ENCODE measurements at places on chromosomes 12 and 14. TPM values are rescaled to one million over a fixed set of nuclear protein-coding genes. Genes with fewer than 3 reads are reported as not detected.

USP44 gene
- 1.3 TPM for total RNA-seq

ALX1 gene
- total RNA-seq: 0.26 TPM

BATF gene
- total RNA-seq: 19.4 TPM

RERG gene
- total RNA-seq: 22.2 TPM

LHX5 gene
- not detected for total RNA-seq

CLEC1A gene
- 5.4 TPM for total RNA-seq

PKP2 gene
- total RNA-seq: 25.3 TPM

RNF212B gene
- total RNA-seq: not detected

TMPRSS12 gene
- total RNA-seq: not detected

SERPINA10 gene
- not detected for total RNA-seq

MYO1A gene
- 0.23 TPM for total RNA-seq

LRP1 gene
- 180 TPM for total RNA-seq

NUMB gene
- total RNA-seq: 83.7 TPM

APOF gene
- not detected for total RNA-seq

- no peak for DNase-seq
Observed at GRCh38 chr12:47458279-47458678, 247.6 kb downstream of the RPAP3 start.

- DNase-seq: no peak
Observed at GRCh38 chr14:68393259-68393658, 399.6 kb downstream of the ZFP36L1 start.

DNA sequence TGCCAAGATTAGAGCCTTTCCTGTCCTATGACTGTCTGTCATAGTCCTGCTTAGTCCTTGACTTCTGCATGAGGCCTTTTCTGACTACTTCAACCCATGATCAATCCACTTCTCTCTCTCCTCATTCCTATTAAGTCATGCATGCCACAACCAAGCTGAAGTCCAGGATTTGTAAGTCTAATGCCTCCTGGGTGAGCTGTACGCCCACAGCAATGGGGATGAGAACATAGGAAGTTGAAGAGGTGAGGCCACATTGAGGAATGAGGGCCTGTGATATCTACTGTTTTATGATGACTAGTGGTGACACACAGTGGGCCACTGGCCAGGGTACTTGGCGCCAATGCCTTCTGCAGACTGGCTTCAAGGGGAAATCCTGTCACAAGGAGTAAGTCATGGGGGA, 994.1 kb upstream of the TMEM132C start:
- DNase-seq: no peak

DNA sequence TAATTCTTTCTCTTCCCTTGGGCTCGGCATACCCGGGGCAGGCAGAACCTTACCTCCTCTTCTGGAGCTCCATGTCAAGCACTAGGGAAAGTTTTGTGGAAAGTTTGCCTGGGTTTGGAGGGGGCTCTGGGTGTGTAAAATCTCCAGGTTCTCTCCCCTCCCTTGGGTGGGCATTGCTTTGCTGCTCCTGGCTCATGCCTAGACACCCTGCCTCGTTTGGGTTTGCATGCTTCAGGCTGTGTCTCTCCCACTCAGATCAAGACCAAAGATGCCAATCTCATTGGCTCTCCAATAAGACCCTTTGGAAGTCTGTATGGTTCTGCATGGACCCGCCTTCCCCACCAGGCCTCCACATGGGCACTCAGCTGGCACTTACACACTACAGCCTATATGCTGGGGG, 6.2 kb upstream of the KRT2 start:
- no peak for DNase-seq

GRCh38 chr12:57519796-57520052, 590 bp downstream of the DDIT3 start:
- DNase-seq: no peak

DNA sequence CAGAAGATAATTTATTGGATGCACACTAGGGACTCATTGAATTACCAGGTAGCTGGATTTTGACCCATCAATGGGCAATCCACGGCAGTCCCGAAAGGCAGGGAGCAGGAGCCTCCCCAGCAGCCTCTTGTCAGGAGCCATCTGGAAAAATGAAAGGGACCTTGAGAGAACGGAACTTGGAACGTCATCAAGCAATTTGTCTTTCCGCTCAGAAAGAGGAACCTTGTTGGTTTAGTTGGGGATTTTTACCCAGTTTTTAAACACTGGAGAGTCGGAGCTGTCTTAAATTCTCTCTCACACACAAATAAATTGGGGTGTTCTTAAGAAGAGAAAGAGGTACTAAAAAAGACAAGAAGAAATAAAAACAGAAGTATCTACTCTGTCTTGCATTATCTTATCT, 1351.7 kb upstream of the TMEM132C start:
- DNase-seq: no peak

DNA sequence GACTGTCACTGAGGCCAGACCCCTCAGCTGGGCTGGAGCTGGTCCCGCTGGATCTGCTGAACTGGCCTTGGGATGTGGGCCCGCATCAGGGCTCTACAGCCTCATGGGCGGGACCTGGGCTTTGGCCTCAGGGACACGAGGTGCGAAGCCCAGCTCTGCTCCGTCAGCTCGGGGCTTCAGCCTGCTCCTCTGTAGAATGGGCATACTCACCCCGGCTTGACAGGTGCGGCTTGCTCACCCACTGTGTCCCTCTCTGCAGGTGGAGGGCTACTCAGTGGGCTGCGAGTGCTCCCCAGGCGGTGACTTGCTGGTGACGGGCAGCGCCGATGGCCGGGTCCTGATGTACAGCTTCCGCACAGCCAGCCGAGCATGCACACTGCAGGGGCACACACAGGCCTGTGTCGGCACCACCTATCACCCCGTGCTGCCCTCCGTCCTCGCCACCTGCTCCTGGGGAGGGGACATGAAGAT, 57.6 kb downstream of the BEGAIN start:
- DNase-seq: peak; percentile 38

DNA sequence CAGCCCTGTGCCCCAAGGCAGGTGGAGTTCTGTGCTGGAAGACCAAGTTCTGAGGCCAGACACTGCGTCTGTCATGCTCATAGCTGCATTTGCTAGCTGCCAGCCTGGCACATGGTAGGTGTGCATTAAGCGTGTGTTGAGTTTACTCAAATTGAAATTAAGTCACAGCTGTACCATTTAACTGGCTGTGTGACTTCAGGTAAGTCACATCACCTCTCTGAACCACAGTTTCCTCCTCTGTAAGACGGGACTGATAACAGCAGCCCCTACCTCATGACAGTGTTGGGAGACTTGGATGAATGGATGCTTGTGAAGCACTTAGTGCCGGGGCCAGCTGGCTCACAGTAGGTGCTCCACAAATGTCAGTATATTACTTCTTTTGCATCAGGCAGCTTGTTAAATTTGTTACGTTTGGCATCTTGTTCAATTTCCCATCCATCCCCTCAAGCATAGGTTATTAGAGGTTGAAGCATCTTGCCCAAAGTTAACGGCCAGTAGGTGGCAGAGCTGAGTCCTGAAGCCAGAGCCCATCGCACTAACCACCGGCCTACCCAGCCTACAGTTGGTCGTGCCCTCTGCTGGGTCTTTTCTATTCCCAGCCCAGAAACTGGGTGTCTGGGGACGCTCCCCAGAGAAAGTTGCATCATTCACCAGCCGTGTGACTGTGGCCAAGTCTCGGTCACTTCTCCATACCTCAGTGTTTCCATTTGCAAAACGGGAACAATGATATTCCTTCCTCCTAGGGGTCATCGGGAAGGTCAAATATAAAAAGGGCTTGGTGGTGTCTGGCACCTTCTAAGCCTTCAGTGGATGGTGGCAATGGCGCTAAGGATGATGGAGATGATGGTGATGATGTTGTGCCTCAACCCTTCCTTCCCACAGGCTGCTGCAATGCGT, 4.5 kb downstream of the DAO start:
- DNase-seq: no peak

- no peak for DNase-seq
Observed at GRCh38 chr14:53968726-53969125, 12.1 kb upstream of the BMP4 start.

DNA sequence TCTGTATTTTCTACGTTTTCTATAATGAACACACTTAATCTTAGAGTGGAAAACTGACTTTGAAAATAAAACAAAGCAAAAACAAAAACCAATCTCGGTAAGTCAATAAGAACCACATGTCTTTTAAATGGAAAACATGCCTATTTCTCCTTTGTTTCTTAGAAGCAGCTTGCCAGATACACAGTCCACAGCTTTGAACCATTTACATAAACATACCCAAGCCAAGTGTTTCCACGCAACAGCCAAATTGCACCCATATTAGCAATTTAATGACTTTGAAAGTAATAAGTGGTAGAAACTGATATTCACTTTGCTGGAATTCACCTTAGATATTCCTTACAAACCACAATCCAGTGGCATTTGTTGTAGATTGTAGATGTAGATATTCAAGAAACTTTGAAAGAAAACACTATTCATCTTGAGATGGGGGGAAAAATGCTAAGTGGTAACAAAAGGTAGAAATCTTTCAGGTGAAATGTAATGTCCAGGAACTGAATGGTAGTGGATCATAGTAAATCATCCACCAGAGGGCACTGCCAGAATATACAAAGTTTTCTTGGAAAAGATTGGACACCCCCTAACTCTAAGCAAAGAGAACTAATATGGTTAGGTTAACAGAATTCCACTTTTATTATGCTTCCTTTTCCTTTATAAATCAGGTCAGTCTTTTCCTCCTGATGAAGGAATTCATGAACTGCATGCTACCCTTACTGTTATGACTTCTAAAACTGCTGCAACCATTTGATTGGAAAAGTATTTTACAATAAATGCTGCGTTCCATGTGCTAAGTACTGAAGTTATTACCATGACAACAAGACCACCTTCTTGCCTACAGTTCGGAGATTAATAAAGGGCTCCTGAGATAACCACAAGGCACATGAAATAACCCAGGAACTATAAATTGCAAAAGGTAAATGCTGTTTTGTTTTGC, 69.8 kb downstream of the RERG start:
- DNase-seq: no peak

DNA sequence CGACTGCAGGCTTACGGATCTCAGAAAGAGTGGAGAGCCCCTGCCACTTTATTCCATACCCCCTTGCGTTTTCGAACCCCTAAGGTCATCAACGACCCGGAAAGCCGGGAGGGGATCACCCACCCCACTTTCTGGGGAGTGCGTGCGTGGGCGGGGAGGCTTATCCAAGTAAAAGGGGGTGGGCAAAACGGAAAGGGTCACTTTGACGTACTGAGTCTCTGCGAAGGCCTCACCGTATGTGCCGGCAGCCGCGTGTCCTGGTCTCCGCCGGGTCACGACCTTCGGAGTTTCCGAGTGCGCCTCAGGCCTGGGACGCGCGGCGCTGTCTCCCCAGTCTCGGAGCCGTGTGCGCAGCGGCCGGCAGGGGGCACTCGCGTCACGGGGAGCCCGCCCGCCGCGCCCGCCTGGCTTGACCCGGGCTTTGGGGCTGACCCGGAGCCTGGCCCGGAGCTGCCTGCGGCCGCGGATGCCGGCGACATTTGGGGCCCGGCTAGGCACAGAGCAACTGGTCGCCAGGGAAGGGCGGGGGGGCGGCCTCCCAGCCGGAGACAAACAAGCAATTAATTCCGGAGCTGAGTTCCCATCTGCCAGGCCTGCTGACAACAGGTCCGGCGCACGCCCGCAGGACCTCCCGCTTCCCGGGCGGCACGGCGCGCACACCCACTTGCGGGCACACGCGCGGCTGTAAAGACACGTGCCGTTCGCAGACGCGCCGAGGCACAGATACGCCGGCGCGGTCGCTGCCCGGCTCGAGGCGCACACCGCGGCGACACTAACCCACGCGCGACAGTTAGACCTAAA, 890 bp upstream of the KIF26A start:
- no peak for DNase-seq

- no peak for DNase-seq
Observed at GRCh38 chr12:116859079-116859478, 22.2 kb downstream of the HRK start.

DNA sequence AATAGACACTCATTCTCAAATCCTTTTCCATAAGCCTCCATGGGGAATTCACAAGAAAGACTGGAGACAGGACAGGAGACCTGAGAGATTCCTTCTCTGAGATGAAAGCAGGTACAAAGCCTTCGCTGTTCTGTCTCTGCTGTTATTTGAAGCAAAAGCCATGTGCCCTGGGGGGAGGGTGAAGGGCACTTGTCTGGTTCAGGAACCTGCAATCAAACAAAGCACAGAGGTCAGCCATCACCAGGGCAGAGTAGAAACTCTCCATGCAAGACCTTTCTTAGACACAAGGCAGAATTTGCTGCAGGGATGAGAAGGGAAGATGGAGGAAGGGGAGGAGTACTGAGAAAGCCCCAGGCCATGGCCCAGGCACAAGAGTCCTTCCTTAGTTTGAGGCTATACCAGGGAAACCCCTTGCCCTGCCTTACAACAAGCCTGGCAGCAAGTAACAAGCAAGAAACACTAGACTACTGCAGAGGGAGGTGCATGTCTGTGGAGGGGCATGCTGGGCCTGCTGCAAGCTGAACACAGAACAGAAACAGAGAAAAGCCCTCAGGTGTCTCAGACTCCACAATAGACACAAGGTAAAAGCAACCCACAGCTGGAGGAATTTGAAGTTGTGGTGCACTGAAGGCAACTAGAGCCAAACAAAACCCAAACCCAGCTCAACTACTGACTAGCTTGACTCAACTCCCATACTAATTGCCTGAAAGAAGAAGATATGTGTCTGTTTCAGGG, 7.8 kb upstream of the ART4 start:
- DNase-seq: no peak

GRCh38 chr12:38556647-38557046, 240.1 kb downstream of the ALG10B start:
- no peak for DNase-seq

DNA sequence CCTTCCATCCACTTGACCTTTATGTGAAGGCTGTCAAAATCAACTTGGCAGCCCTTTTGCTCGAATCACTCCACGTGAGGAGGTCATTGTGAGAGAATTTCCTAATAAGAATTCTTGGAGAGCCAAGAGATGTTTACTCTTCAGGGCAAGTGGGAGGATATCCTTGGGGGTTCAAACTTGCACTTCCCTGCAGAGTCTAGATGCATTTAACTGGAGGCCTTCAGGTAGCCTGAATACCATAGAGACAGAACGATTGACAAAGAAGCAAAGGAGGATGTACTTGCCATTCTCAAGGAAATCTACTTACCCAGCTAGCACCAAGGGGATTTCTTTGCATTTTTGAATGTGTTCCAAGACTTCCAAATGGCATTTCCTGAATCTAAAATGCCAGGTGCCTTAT, 1702.6 kb upstream of the FLRT2 start:
- DNase-seq: no peak

GRCh38 chr14:49545071-49545470, 41.1 kb downstream of the RPS29 start:
- DNase-seq: no peak

- no peak for DNase-seq
Observed at GRCh38 chr14:61526405-61527312, 168.7 kb upstream of the HIF1A start.

- DNase-seq: no peak
Observed at GRCh38 chr12:13152281-13152680, 44.2 kb upstream of the EMP1 start.

GRCh38 chr12:15209782-15210181, 11.4 kb downstream of the RERG start:
- no peak for DNase-seq

- no peak for DNase-seq
Observed at GRCh38 chr12:92971859-92972524, 42.9 kb upstream of the EEA1 start.
